ENCODE measurements at places on chromosomes 3 and 15.

- no peak for DNase-seq
These were observed 233.3 kb downstream of the SHOX2 start for GRCh38 chr3:157872902-157873301.

- no peak for DNase-seq
These were observed 12.9 kb downstream of the B3GNT5 start for GRCh38 chr3:183265834-183266417.

GRCh38 chr15:98720577-98721565 lies 72.5 kb downstream of the IGF1R start:
- no peak for DNase-seq

DNA sequence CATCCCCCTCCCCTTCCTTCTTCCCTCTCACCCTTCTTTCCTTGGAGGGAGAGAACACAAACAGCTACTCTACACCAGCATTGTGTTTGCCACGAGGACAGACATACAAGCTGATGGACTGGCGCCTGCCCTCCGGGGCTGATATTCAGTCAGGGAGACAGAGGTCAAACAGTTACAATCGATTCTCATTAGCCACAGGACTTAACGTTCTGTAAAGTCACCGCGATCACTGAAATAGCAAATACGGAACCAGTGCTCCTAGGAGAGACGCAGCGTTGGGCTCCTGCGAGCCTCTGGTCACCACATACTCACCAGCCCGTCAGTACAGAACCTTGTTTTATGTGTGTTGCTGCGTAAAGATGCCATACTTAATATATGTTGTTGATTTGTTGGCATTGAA lies 108.8 kb downstream of the LRRK1 start:
- DNase-seq = no peak

- no peak for DNase-seq
These were observed 603.3 kb upstream of the TBL1XR1 start for GRCh38 chr3:177800561-177800960.

DNA sequence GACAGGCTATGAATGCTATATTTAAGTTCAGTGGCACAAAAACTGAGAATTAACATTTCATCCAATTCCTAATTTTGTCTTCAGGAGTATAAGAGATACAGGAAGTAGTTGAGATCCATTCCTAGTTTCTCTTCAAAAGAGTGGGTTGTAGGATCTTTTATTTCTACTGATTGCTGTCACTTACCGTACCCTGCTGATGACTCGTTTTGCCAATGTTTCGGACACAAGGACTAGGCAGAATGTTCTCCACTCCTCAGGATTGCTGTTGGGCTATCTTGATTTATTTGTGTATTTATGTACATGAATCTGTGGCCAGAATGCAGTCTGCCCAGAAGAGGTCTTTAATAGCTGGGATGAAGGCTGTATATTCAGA lies 11.9 kb downstream of the ARL8B start:
- no peak for DNase-seq

DNA sequence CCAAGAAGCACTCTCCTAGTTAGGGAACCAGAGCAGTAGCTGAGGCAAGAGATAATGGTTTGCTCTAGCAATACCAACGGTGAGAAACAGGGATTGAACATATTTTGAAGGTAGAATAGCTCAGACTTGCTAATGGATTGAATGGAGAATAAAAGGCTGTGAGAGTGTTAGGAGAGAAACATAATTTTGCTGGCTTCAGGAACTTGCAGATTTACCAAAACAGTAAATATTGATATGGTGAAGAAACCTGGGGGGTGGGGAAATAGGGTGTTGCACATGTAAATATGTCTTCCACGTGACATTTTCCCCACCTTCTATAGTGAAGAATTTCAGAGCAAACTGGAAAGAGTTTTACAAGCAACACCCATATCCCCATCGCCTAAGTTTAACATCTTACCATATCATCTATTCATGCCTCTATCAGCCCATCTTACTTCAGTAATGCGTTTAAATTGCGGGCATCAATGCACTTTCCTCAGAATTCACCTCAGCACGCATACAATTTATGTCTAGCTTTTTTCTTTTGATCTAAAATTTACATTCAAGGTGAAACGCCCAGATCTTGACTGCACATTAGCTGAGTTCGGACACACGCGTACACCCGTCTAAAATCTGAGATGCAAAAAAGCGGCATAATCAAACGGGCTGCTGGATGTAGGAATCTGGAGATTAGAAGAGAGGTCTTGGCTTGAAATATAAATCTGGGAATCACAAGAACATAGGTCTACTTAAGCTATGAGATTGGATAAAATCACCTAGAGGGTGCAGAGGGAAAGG lies 891 bp upstream of the NR1D2 start:
- DNase-seq = no peak

DNA sequence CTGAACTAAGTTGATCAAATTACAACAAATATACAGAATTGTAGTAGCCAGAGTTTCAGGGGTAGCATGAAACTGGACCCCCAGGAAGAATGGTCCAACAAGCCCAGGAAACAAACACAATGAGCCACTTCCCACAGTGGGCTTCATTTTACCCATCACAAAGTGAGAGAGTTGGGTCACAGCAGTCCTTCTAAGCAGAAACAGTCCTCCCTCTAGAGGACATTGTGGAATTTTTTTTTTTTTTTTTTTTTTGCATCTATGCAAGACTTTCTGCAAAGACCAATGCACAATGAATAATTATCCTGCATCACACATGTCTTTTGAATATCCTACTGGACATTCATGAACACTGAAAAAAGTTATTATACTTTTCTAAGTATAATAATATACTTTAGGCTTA lies 73.8 kb upstream of the ATP13A5 start:
- no peak for DNase-seq

DNA sequence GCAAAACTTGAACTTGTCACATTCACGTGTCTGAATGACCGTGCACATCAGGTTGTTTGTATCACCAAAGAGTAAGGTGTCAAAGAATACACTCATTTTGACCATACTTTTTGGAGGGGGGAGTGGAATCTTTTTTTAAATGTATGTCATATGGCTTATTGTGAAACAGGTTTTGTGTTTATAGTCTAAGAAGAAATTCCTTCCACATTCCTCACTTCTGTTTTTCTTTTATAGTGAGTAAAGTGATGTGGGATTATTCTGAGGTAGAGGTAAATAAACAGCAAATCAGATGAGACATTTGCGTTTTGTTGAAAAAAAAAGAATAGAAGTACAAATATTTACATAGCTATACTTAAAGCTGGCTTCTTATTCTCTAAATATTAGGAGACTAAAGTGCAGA lies 33.0 kb downstream of the SRP14 start:
- no peak for DNase-seq

GRCh38 chr3:124079912-124080276 lies 88.0 kb upstream of the ROPN1 start:
- DNase-seq = no peak

DNA sequence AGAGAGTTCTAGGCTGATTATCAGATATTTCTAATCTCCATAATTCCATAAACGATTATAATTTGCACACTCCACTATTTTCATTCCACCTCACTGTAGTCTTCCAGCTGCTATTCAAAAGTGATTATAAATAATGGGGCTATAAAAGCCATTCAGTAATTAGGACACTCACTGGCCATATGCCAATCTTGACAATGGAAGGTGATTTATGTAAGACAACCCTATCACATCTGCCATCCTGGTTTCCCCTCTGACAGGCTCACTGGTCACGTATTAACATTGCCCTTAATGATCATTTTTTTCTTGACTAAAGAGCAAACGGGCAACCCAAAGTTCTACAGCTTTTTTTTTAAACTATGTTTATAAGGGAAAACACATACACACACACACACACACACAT lies 402.4 kb downstream of the MAGI1 start:
- no peak for DNase-seq

DNA sequence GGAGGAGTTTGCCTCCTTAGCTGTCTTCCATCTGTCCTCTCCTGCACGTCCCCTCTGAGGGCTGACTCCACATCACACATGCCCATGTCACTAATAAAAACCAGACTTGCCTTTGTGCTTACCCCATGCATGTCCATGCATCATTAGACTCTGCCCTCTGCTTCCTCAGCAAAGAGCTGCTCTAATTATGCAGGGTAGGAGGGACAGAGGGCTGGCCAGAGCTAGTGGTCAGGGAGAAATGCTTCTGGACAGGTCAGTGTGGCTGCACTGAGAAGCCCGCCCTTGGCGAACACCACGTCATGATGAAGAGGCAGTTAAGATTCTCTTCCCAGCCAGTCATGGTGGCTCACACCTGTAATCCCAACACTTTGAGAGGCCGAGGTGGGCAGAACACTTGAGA lies 8.9 kb downstream of the CA12 start:
- DNase-seq = no peak

- DNase-seq = no peak
These were observed 28.6 kb upstream of the PDZRN3 start for GRCh38 chr3:73653351-73653750.

DNA sequence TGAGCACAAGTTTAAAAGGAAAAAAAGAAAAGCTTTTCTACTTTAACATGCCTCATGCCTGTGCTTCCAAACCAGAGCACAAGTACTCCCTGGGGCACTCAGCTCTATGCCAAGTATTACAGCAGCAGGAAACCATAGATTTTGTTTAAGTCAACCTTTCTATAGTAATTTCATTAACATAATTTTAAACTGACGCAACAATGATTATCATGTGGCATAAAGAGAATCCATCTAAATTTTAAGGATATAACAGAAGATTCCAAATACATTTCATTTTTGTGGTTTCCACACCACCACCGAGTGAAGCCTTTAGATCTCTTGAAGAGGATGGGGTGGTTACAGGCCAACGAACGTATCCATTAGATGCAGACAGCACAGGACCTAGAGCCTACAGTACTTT lies 112.1 kb downstream of the TNIK start:
- no peak for DNase-seq

- no peak for DNase-seq
These were observed 51.1 kb downstream of the CMTM7 start for GRCh38 chr3:32442766-32443165.

- DNase-seq = no peak
These were observed 199.1 kb downstream of the SI start for GRCh38 chr3:164879201-164879600.

- no peak for DNase-seq
These were observed 19.8 kb upstream of the FGF12 start for GRCh38 chr3:192747145-192747544.

DNA sequence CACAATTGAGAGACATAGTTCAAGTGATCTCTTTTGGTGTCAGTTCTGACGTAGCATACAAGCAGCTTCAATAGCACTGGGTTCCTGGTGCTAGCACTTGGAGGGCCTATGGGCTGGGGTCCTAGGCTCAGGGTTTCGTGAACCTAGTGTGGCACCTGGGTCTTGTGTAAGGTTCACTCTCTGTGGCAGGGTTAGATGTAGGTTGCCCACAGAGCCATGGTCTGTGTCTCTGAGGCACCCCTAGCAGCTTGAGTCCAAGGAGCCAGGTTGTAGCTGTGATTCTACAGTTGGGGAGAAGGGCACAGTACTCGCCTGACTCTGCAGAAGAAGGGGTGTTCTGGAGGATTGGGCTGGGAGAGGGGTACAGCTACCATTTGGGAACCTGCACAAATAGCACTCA lies 282.6 kb upstream of the LRRC3B start:
- DNase-seq = no peak

GRCh38 chr3:37984596-37984995 lies 6.0 kb upstream of the VILL start:
- DNase-seq = no peak

DNA sequence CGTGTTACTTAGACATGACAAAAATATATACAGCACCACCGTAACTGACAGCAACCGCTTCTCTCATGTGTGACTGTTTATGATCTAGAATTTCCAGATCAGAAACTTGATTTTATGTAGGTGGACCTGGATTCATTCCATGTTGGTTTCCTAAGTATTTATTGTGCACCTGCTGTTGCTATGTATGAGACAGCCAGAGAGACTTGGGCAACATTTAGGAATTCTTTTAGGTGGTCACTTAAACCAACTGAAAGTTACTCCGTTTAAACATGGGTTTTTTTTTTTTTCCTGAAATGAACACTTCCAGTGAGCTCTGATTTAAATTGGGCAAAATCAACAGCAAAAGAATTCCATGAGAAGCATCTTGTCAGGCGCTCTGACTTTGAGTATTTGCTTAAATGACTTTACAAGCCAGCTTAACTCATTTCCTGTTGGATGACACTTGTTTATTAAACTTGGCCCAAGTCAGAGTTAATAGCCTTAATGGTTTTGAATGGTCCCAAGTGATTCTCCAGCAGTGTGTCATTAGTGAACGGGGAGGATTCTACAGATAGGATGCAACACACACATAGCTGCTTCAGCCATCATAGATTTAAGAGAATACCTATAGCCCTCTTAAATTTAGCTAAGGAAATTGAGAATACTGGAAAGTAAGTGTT lies 31.8 kb downstream of the MITF start:
- no peak for DNase-seq
